ENCODE measurements at places on chromosomes 4 and X. TPM values are rescaled to one million over a fixed set of nuclear protein-coding genes. Genes with fewer than 3 reads are reported as not detected.

GRCh38 chrX:1400049-1400448 is 8.1 kb upstream of the SLC25A6 start:
- no peaks in the 10 kb centered on the region for H3K27me3 ChIP-seq
- no peak overlapping the region for H3K4me3 ChIP-seq
- no peak for DNase-seq
- no peaks in the 10 kb centered on the region for H3K4me1 ChIP-seq
- peaks cover 2% of the 10 kb centered on the region for H3K36me3 ChIP-seq
- no peak overlapping the region for H3K27ac ChIP-seq

- H3K27ac ChIP-seq: no peak overlapping the region
- DNase-seq: peak; percentile 80
- H3K36me3 ChIP-seq: no peaks in the 10 kb centered on the region
- H3K4me1 ChIP-seq: no peaks in the 10 kb centered on the region
- no peak overlapping the region for H3K4me3 ChIP-seq
Observed at GRCh38 chr4:107913283-107913899, 18.0 kb upstream of the CYP2U1 start.

- H3K4me1 ChIP-seq: no peaks in the 10 kb centered on the region
- no peak for DNase-seq
- no peaks in the 10 kb centered on the region for H3K36me3 ChIP-seq
- no peak overlapping the region for H3K4me3 ChIP-seq
Observed at GRCh38 chr4:176584031-176584606, 208.6 kb downstream of the VEGFC start.

TEX13D gene
- not detected for total RNA-seq

GRCh38 chrX:101395789-101396188 is 5.0 kb downstream of the RPL36A start:
- no peak overlapping the region for H3K4me3 ChIP-seq
- H3K27me3 ChIP-seq: no peaks in the 10 kb centered on the region
- H3K4me1 ChIP-seq: peaks cover 19% of the 10 kb centered on the region
- H3K27ac ChIP-seq: no peak overlapping the region
- no peak for DNase-seq

RNF212 gene
- total RNA-seq: 2.3 TPM

- H3K27ac ChIP-seq: no peak overlapping the region
- peaks cover 2% of the 10 kb centered on the region for H3K27me3 ChIP-seq
- DNase-seq: no peak
- H3K36me3 ChIP-seq: no peaks in the 10 kb centered on the region
Observed at GRCh38 chrX:106615041-106615440, 3.3 kb downstream of the RADX start.

CDX4 gene
- total RNA-seq: not detected

DNA sequence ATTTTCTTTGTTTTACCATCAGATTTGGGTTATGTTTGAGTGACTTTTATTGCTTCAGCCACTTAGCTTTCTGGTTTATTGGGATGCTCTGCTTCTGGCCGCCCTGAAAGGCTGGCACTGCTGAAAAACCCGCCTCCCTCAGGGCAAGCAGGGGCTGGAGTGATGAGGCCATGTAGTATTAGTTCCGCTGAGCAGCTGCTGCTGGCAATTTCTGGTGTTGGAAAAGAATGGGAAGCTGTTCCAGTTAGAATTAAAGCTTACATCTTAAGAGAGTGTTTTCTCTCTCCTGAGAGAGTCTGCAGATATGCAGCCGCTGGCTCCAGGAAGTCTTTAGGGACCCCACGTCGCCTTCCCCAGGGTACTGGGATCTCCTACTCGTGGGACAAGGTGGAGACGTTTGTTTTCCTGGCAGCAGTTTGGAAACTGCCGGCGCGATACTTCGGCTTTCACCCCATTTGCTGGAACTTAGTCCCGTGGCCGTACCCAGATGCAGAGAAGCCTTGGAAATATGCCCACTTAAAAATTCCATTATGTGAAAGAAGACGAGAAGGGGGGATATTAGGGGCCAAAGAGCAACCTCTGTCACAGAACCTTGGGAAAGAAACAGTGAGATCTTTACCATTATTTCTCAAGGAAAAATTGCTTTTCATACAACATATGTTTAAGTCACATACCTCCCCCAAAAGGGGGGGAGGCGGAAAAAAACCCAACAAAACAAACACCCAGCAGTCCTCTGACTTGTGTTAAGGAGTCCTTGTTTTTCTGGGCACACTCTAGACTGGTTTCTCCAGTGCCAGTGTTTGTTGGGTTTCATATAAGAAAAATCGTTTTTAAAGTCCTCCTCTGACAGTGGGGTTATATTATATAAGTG is 72.6 kb downstream of the TMEM131L start:
- H3K36me3 ChIP-seq: no peaks in the 10 kb centered on the region
- H3K27me3 ChIP-seq: no peaks in the 10 kb centered on the region
- H3K4me1 ChIP-seq: no peaks in the 10 kb centered on the region
- no peak overlapping the region for H3K4me3 ChIP-seq
- no peak for DNase-seq

PCSK1N gene
- not detected for total RNA-seq

DNA sequence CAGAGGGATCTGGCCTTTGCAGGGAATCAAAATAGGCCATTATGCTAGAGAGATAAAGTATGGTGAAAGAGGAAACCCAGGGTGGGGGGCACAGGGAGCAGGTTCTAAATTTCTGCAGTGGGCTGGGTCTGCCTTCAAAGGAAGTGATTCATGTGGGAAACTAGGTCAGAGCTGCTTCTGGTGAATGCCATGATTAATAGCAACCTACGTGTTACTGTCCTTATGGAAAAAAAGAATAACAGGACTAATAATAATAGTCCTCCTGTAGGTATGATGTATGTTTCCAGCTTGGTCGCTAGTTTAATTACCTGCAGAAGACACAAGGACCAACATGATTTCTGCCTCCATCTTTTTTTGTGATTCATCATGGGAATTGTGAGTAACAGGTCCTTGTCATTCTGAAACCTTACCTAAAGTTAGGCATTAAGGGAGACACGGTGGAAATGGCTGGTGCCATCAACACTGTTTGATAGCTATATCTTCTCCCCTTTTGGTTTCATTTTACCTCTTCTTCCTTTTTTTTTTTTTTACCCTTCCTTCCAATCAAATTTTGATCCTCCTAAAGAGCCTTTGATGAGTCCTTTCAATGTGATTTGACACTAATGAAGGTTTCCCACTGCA is 180.4 kb downstream of the CPEB2 start:
- no peaks in the 10 kb centered on the region for H3K4me1 ChIP-seq
- no peaks in the 10 kb centered on the region for H3K36me3 ChIP-seq
- DNase-seq: peak; percentile 4
- H3K27me3 ChIP-seq: no peaks in the 10 kb centered on the region

PPP4R3C gene
- not detected for total RNA-seq

All from endothelial cell of umbilical vein (primary cell).